ENCODE measurements at places on chromosomes 5 and 9.

DNA sequence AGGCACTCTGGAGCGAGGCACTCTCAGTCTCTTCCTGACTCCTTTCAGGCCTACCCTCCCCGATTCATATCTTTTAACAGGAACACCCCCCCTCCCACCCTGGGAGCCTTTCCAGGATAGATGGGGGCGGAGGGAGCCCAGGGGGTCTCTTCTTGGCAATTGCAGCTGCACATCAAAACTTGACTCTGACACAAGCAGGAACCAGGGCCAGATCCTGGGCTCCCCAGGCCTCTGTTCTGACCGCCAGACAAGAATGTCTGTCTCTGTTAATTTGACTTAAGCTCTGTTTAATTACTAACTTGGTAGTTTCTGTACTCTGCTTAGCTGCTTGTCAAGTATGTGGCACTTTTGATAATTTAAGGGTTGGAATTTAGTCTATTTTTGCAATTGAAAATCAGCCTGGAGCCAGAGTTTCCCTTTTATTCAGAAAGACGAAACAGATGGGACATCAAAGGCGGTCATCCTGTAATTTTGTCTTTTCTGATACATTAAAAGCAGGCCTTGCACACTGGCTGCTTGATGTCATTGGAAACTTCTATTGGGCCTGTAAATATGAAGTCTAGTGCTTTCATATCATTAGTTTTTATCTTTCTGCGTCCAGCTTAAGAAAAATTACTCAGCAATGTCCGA is 43.3 kb downstream of the ACTL7B start:
- DNase-seq, result no peak

DNA sequence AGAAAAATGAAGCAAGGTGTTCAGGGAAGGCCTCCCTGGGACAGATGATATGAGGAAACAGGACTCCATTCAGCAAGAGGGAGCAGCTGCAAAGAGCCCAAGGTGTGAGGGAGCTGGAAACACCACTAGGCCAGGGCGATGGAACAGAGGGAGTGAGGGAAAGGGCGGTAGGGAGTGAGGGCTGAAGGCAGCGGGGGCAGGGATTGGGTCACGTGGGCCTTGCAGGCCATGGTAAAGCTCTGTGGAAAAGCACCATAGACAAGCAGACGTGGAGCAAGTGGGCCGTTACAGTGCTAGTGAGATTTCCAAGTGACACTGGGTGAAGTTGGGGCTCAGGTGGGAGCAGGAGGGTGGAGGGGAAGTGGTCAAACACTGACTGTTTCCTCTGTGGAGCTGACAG is 10.8 kb upstream of the PRRC1 start:
- DNase-seq, result no peak

- DNase-seq, result no peak
Measured at GRCh38 chr9:21875893-21876292, 73.5 kb downstream of the MTAP start.

DNA sequence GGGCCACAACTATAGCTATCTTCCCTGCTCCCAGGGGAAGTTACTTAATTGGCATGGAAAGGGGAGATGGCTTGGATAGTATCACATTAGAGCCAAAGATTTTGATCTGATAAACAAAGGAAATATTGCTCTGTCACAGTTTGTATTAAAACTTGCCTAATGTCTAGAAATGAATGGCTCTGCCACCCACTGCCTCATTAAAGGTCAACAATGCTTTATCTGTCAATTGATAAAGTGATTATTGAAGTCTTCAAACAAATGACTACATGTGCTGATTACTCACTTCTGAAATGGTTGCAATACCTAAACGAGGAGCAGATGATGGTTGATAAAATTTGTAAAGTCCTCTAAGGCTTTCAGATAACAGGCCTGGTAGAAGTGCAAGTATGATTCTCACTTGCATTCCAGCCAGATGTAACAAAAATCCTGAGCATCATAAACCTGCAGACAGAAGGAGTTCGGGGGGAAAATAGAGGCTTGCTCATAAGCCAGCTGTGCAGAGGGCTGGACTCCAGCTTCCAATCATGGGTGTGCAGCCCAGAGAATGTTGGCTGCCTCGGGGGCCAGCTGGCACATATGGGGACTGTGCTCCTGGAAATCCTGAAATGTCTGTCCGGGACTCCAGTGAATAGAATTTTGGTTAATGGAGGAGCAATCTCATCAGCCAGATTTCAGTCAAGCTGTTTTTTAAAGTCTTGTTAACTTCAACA is 200.5 kb upstream of the SLC27A6 start:
- DNase-seq, result no peak

DNA sequence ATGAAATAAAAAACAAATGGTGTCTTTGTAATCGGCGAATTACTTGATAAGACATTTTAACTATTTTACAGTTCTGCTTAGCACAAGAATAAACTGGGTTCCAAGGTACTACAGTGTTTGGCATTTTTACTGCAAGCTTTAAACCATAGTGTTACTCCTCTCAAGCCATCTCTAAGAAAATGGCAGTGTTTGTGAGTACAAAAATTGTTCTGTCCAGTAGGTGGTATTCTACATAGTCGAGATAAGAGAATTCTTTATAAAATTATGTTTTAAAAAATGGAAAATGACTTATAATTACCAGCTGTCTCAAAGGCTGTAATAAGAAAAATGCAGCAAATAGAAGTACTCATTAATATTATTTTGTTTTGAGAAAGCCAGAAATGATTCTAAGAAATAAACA is 3.2 kb downstream of the SMIM15 start:
- no peak for DNase-seq

GRCh38 chr9:97572892-97573365 is 60.2 kb downstream of the TSTD2 start:
- DNase-seq, result no peak

DNA sequence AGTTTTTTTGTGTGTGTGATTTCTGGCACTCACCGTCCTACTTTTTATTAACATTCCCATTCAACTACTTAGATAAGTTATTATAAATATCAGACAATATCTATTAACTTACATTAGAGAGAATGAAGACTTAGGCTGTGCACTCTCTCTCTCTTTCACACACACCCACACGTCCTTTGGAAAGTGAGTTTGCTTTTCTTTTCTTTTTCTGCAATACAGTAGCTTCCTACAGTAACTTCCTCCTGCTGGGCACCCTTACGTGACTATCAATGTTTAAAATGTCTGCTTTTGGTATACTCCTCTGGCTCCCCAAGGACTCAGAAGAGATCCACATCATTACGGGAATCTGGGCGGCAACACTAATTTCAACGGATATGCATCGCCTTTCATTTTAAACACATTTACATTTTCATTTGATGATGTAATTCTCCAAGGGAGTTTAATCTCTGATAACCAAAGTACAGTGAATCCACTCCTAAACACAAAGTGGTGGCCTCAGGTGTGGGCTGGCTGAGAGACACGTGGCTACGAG is 179.5 kb downstream of the MAPKAP1 start:
- no peak for DNase-seq

DNA sequence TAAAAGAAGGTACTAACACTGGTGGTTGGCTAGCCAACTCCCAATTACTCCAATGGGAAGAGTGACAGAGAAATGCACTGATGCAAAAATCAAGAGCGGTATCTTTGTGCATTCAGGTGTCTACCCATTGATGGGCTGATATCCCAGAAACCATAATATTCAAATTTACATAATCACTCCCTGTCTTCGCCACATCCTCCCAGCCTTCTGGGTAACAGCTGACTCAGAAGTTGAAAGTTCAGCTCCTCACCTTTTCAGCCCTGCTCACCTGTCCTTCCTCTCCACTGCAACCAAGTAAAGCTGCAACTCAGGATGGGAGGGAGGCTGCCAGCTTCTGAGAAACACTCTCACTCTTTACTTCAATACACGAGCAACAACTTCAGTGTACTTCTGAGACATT is 6.9 kb downstream of the SUSD1 start:
- no peak for DNase-seq

- DNase-seq, result no peak
Measured at GRCh38 chr5:4196744-4197143, 601.1 kb downstream of the IRX1 start.

GRCh38 chr5:170945275-170945674 is 83.5 kb downstream of the RANBP17 start:
- DNase-seq, result no peak
